ENCODE measurements at places on chromosomes 7 and 10. TPM values are rescaled to one million over a fixed set of nuclear protein-coding genes. Genes with fewer than 3 reads are reported as not detected.

DNA sequence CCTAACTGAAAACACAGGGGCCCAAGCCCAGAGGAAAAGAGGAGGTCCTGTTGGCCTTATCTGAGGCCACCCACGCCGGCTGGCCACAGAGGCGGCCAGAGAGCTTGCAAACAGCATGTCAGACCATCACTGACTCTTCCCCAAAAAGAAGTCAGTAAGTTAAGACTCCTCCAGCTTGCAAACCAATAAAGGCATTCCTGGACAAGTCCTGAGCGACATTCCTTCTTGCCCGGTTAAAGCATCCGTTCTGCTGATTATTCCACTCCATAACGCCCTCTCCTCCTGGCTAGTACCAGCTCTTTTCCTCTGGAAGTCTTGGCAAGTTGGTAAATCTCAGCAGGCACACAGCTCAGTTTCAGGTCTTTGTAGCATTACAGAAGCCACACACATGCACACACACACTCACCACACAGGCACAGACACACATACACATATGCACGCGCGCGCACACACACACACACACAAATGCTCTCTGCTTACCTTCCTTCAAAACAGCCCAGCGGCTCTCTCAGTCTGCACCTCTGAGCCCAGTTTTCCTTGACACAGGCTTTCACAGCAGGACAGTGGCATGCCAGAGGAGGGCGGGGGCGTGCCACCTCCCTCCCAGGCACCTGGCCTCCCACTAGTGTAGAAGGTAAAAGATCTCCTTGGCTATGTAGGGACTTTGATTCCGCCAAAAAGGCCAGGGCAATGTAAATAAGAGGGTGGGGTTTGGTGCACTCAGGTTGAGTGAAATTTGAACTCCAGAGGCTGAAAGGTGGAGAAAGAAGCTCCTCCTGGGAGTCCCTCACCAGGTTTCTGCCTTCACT, 201.4 kb downstream of the TNS3 start:
- H3K27me3 ChIP-seq: peaks cover 4% of the 10 kb centered on the region
- no peak overlapping the region for H3K27ac ChIP-seq
- H3K4me3 ChIP-seq: no peak overlapping the region
- H3K36me3 ChIP-seq: no peaks in the 10 kb centered on the region
- DNase-seq: no peak
- H3K4me1 ChIP-seq: no peaks in the 10 kb centered on the region

DNA sequence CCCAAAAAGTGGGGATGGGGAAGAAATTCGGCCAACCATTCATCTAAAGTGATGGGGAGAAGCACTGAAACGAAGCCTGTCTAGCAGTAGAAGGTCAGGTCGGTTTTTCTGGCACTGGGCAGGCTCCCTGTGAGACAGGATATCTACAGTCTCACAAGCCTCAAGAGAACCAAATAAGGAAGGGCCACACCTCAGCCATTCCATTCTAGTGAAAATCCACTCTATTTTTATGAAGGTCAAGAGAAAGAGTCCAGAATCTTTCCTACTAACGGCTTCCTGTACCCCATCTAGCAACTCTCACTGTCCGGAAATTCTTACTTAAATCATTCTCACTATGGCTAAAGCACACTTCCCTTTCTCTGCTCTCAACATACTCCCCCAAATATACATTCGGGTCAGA, 267.1 kb downstream of the PRPF18 start:
- H3K4me1 ChIP-seq: no peaks in the 10 kb centered on the region
- peaks cover 9% of the 10 kb centered on the region for H3K27me3 ChIP-seq
- H3K4me3 ChIP-seq: no peak overlapping the region
- no peak overlapping the region for H3K27ac ChIP-seq

- no peaks in the 10 kb centered on the region for H3K4me1 ChIP-seq
- no peak for DNase-seq
- H3K27me3 ChIP-seq: peaks cover 5% of the 10 kb centered on the region
- no peaks in the 10 kb centered on the region for H3K36me3 ChIP-seq
Measured at GRCh38 chr7:69192134-69192533, 406.1 kb upstream of the AUTS2 start.

- no peaks in the 10 kb centered on the region for H3K4me1 ChIP-seq
- H3K4me3 ChIP-seq: no peak overlapping the region
- no peak overlapping the region for H3K27ac ChIP-seq
Measured at GRCh38 chr7:16130111-16131110, 290.9 kb downstream of the CRPPA start.

DNA sequence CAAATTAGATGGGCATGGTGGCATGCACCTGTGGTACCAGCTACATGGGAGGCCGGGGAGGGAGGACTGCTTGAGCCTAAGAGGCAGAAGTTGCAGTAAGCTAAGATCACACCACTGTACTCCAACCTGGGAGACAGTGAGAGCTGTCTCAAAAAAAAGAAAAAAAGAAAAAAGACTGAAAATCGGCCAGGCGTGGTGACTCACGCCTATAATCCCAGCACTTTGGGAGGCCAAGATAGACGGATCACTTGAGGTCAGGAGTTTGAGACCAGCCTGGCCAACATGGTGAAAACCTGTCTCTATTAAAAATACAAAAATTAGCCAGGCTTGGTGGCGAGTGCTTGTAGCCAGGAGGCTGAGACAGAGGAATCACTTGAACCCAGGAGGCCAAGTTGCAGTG, 11.9 kb downstream of the RNF216 start:
- H3K27ac ChIP-seq: no peak overlapping the region
- H3K36me3 ChIP-seq: no peaks in the 10 kb centered on the region
- DNase-seq: no peak
- no peak overlapping the region for H3K4me3 ChIP-seq

The CYP3A4 gene
- polyA plus RNA-seq: not detected

DNA sequence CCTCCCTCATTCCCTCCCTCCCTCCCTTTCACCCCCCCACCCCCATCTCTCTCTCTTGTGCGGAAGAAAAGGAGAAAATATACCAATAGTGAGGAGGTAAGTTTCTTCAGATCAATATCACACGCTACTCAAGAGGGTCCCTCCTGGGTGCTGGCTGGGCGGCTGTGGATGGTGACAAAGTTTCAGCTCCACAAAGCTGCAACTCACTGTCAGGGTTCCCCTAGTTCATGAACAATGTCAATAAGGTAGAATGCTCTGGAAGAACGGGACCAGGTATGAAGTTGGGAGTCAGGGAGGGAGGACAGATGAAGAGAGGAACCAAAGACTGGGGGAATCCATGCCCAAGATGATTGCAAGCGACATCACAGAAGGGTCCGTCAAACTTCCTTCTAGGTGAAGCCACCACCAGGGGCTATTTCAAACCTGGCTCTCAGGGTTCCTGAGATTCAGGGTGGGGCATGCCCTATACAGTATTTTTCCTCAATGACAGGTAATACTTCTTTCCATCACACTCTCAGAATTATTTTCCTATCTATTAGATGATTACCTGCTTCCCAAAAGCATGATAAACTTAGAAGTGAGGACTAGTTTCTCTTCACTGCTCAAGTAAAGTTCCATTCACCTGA, 1.4 kb upstream of the PDE1C start:
- no peaks in the 10 kb centered on the region for H3K36me3 ChIP-seq
- H3K4me3 ChIP-seq: no peak overlapping the region
- H3K27ac ChIP-seq: no peak overlapping the region
- H3K4me1 ChIP-seq: no peaks in the 10 kb centered on the region
- no peak for DNase-seq

GRCh38 chr7:120992965-120993494, 4.5 kb downstream of the CPED1 start:
- H3K4me1 ChIP-seq: peaks cover 14% of the 10 kb centered on the region
- no peaks in the 10 kb centered on the region for H3K36me3 ChIP-seq
- H3K4me3 ChIP-seq: no peak overlapping the region
- DNase-seq: no peak

DNA sequence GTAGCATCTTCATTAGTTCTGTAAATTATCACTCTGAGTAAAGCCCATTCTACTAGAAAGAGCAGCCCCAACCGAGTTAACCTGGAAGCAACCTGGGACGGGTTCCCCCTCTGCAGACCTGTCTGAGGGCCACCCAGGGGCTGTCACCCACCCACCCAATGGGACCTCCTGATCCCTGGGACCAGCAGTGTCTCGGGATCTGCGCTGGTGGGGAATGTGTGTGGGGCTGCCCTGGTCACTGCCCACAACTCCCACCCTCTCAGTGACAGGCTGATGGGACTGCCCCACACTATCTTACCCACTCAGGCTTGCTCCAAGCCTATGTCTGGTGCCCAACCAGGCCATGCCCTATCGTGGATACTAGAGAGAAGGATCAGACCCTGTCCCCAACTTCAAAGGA, 215.0 kb downstream of the GRID1 start:
- no peak for DNase-seq
- no peaks in the 10 kb centered on the region for H3K36me3 ChIP-seq
- H3K4me3 ChIP-seq: no peak overlapping the region
- no peaks in the 10 kb centered on the region for H3K4me1 ChIP-seq
- no peak overlapping the region for H3K27ac ChIP-seq

DNA sequence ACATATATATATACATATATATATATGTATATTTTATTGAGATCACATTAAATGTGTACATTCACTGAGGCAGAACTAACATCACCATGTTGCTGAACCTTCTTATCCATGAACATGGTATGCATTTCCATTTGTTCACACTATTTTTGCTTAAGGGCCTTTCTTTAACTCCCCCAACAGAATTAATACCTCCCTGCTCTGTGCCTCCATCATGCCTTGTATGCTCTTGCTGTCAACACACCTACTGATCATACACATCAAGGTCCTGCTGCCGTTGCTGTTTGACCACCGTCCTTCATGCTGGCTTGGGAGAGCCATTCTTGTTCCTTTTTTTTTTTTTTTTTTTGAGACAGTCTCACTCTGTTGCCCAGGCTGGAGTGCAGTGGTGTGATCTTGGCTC, 43.5 kb downstream of the EPHB4 start:
- H3K27ac ChIP-seq: no peak overlapping the region
- peaks cover 4% of the 10 kb centered on the region for H3K27me3 ChIP-seq

GRCh38 chr7:30065746-30066145, 37.5 kb downstream of the PLEKHA8 start:
- H3K27ac ChIP-seq: no peak overlapping the region
- H3K36me3 ChIP-seq: peaks cover 26% of the 10 kb centered on the region
- H3K4me3 ChIP-seq: no peak overlapping the region
- no peaks in the 10 kb centered on the region for H3K4me1 ChIP-seq
- DNase-seq: no peak
- no peaks in the 10 kb centered on the region for H3K27me3 ChIP-seq

The IGF2BP3 gene
- not detected for polyA plus RNA-seq
